ENCODE measurements at places on chromosomes 16 and 17. TPM values are rescaled to one million over a fixed set of nuclear protein-coding genes. Genes with fewer than 3 reads are reported as not detected.

PTX4 gene
- total RNA-seq: not detected

- no peak for DNase-seq
These were observed 11.5 kb upstream of the ZNF747 start for GRCh38 chr16:30546115-30546514.

NDRG4 gene
- total RNA-seq: 81.0 TPM

TEN1 gene
- total RNA-seq: 17.0 TPM

DNA sequence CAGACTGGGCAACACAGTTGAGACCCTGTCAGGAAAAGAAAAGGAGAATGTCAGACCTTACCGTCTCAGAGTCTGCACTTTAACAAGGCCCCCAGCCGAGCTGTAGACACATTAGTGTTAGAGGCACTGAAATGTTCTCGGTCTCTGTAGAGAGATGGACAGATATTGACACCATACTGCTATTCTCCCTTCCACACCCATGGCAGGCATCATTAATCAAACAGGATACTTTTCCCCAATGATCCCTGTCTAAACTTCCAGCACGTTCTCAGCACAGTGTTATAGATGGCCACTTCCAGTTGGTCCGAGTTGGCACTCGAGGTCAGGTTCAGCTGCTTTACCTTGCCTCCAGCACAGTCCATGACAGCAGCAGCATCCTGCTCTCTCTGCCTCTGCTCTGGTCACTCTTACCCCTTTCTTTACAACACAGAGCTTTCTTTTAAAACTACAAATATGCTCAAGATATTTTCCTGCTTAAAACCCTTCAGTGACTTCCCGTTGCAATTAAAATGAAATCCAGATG, 251.6 kb downstream of the SNX29 start:
- no peak for DNase-seq

- DNase-seq: no peak
These were observed 80.8 kb downstream of the CNGB1 start for GRCh38 chr16:57889960-57890751.

ZNF830 gene
- 14.5 TPM for total RNA-seq

GRCh38 chr17:8253801-8254200, 4.7 kb downstream of the PFAS start:
- peak; percentile 25 for DNase-seq

WDR81 gene
- 53.1 TPM for total RNA-seq

DNA sequence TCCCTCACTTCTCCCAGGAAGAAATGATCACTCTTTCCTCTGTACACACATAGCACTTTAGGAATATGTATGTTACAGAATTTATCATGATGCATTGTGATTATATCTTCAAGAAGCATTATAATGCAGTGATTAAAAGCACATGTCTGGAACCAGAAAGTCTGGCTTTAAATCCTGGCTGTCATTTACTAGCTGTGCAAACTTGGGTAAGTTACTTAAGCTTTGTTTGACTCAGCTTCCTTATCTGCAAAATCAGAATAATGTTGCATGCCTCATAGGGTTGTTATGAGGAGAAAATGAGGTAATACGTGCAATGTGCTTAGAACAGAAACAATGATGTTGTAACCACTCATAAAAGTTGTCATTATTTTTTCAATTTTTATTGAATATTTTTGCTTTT, 156.3 kb upstream of the ZKSCAN2 start:
- no peak for DNase-seq

TBX4 gene
- 10.2 TPM for total RNA-seq

DNA sequence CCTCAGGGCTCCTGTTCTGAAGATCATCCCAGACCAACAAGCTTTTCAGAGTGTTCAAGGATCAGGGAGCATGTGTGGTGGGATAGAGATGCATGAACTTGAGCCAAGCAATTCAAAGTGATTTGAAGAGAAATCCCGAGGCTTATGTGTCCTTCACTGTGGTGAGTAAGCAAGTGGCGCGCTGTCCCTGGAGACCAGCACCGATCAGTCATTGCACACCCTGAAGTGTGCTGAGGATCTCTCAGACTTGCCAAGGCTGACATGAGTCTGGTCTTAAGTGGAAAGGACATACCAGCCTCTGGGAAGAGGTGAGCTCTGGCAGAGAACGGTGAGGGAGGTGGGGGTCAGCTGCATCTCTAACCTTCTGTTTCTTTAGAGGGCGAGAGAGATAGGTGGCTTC, 43.8 kb upstream of the CDH13 start:
- no peak for DNase-seq

- DNase-seq: no peak
These were observed 196.4 kb upstream of the KIF2B start for GRCh38 chr17:53626286-53626685.

CCL7 gene
- total RNA-seq: 0.34 TPM

DNA sequence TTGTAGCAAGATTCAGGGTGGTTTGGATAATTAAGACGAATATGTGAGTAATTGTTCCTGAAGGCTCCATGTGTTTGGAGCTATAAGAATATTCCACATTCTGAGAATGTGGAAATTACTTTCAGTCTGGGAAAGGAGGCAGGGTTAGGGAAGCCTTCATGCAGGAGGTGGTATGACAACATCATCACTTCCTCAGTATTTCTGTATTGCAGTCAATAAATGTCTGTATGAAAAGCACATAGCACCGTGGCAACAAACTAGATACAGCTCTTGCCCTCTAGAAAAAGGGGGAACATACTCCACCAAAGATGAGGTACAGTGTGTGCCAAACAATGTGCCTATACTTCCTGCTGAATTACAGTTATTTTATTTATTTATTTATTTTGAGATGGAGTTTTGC, 26.1 kb upstream of the DHRS7B start:
- DNase-seq: no peak
